ENCODE measurements at places on chromosomes 7 and 10.

DNA sequence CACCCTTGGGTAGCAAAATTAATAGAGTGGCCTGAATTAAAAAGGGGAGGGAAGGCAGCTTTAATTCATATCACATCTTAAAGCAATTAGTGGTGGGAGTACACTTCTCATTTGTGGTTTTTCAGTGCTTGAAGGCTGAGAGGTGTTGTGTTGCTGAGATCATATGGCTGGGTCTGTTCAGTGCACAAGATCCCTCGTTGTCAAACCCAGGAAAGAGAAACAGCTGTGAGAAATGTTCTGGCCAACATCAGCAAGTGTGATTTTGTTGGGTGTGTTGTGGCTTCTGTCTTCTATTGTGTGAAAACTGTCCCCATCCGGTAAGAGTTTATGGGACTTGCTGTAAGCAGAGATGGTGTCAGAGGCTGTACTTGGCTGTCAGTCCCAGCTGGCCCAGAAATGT lies 197.9 kb upstream of the BMPER start:
- DNase-seq = no peak

DNA sequence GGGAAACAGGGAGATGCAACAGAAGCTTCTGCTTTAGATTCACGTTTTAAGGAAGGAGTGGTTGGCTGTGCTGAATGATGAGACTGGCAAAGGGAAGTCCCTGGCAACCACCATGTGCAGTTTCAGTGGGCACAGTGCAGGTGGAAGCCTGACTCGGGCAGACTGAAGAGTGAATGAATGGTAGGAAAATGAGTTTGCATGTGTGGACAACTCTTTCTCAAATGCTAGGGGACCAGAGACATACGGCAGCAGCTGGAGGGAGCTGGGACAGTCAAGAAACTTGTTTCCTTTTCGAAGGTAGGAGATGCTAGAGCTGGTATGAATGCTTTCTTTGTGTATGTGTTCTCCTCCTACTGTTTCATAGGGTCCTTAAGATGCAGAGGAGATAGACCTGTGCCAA lies 29.0 kb downstream of the PODXL start:
- peak; percentile 10 for DNase-seq

DNA sequence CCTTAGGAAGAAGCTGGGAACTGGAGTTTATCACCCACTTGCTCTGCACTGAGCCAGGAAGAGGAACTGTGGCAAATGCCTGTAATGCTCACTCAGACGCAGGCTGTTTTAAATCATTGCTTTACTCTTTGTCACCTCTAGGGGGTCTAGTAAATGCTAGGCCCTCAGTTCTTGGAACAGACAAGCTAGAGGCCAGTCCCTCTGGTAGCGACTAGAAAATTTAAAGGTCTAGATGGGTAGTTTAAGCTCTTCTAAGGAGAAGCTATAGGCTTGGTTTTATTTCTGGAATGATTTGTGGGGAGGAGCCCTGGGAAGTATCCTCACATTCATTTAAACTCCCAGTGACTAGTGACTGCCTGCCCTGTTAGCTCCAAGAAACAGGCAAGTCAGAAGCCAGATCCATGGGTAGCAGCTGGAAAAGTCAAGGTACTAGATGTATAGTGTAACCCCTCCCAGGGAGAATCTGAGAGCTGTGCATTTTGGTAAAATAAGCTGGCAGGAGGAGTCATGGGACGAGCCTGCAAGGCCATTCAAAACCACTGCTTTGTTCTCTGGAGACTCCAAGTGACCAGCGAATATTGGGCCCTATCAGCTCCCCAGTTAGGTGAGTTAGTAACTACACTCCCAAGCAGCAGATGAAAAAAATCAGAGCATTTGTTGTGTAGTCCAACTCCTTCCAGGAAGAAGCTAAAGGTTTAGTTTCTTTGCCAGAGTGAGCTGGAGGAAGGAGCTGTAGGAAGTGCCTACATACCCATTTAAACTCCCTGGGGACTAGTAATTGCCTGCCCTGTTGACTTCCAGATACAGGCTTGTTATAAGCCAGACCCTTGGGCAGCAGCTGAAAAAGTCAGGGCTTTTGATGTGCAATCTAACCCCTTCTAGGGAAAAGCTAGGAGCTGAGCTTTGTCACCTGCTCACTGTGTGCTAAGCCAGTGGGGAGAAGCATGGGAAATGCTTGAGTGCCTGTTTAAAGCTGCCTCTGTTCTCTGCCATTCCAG lies 68.9 kb downstream of the DYNC1I1 start:
- DNase-seq = no peak

DNA sequence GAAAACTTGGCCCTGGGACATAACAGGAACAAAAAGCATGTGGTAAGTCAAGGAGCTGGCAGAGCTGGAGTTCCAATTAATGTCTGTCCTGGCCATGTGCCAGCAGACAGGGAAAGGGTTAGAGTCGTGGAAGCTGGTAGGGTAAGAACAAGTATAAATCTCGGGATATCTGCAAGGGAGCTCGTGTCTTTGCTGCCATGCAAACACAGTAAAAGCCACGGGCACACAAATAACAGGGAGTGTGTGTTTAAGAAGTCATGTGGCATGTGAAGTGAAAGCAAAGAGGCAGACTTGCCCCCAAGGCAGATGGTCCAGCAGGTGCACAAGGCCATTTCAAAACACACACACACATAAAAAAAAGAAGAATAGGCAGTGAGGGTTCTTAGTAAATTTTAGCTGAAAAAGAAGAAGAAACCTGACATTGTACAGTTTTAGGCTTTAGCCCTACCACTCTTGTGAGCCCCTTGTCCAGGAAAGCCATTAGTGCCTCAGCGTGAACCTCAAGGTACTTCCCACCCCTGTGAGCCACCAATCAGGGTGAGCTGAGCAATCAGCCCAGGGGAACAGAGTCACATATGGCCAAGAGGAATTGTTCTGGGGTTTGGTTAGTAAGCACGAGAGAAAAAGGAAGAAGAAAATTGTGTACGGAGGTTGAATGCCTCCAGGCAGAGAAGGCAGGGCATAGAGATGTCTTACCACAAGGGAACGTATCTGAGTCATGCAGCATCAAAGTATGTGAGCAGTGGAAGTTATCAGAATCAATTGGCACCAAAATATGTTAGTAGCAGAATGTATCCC lies 32.8 kb upstream of the ARHGAP12 start:
- DNase-seq = peak; percentile 74

DNA sequence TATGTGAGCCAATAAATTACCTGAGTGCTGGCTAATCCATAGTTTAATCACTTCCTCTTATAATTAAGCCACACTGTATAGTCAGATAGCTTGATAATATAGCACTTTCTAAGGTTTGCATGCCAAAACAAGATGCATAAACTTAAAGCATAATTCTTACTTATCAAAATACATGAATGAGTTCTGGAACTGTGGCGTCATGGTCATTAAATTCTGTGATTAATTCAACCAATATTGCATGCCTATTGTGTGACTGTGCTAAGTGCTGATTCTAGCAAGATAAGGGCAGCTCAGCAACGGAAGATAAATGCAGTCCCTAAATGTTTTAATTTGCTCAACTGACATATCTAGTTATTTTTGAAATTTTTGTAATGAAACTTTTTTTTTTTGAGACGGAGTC lies 29.7 kb downstream of the HOXA1 start:
- no peak for DNase-seq

All from suppressor macrophage treated with lipopolysaccharide for 4 hours (primary cell).